ENCODE measurements at places on chromosomes 16 and 17. TPM values are rescaled to one million over a fixed set of nuclear protein-coding genes. Genes with fewer than 3 reads are reported as not detected.

DNA sequence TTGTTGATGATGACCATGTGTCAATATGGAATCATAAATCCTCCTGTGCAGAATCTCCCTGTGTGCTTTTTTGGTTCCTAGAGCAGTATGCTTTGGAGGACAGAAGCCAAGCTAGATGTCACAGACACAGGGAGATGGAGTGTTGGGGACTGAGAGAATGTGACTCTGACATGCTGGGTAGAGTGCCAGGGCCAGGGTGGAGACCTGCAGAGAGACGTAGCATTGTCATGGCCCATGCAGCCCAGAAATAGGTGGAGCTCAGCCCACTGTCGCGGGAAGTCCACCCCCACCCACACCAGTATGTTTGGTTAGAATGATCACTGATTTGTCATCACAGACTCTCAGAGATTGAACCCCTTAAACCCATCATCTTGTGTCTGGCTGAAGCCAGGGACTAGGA is 39.2 kb upstream of the ADCY7 start:
- DNase-seq, result no peak

- DNase-seq, result no peak
Measured at GRCh38 chr17:41722231-41722630, 10.1 kb downstream of the GAST start.

DNA sequence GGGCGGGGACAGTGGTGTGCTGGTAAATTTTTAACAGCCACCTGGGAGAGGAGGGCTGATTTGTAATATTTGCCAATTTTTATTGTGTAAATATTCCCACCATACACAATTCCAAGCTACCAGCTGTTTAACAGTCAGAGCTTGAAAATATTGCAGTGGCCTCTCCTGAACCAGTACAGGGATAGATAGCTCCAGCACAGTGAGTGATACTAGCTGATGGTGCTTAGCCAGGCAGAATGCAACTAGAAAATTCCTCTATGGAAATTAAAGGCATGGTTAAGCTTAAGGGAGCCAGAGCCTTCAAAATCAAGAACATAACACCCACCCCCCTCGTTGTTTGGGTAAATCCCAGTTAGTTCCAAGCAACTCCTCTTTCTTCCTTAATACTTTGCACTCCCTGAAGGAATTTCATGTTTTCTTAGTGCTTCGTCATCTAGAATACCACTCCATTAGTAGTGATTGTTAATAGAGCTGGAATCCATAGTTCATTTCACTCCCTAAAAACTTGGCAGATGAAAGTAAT is 96.6 kb downstream of the CYB561 start:
- DNase-seq, result no peak

DNA sequence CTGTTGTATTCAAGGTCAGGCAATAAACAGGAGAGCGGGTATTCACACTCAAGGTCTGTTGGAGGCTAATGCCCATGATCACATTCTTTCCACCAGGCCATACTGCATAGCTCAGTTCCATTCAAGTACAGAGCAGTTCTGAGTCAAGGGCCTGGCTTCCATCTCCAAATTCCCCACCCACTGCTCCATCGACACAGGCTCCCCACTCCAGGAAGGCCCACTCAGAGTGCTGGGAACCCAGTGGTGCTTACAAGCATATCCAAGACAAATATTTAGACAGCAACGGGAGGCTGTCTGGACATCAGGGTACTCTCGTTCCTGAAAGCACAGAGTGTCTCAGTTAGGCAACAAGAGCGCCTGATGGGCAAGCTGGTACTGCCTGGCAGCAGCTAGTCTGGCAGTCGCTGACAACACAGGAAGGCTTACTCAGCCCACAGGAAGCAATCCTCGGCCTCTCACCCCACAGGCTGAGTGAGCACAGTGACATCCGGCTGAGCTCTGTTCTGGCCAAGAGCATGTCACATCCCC is 40.9 kb downstream of the RFFL start:
- peak; percentile 71 for DNase-seq

GRCh38 chr17:38353668-38354067 is 2.0 kb downstream of the SOCS7 start:
- no peak for DNase-seq

GRCh38 chr16:11501632-11502031 is 85.1 kb downstream of the LITAF start:
- DNase-seq, result no peak

DNA sequence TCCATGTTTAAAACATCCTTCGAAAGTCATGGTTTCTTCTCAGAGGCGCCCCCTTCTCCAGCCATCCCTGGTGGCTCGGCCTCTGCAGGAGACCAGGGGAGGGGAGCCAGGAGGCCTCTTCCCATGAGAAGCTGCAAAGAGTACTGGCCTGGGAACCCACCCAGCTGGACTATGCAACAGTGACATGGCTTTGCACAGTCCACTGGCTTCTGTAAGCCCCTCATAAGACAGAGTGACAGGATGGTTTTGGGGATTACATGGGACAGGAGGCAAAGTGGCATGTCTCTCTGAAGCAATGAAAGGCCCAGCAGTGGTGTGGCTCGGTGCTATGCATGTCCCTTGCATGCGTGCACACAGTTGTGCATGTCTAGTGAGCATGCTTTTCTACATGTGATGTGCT is 99.5 kb downstream of the C16orf78 start:
- no peak for DNase-seq

DNA sequence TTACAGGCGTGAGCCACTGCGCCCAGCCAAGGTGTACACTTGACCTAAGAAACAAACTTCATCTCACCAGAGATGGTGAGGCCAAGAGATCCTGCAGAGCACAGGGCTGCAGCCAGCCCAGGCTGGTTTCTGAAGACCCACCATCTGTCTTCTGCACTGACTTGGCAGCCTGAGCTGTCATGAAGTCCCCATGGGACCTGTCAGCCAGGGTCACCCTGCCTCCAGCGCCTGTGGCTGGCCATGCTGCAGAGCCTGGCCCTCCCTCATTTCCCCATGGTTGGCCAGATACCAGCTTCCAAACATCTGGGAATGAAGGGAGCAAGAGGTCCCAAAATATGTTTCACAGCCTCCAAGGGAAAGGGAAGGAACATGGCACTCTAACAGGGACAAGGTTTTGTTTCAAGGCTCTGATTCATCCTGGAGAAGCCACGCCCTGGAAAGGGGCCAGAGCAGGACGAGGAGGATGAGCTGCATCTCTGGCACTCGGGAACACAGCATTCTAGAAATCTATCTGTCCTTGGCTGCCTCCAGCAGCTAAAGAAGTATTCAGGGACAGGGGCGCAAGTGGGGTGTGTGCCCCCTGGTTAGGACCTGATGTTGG is 45.3 kb downstream of the DDX19A start:
- no peak for DNase-seq

DNA sequence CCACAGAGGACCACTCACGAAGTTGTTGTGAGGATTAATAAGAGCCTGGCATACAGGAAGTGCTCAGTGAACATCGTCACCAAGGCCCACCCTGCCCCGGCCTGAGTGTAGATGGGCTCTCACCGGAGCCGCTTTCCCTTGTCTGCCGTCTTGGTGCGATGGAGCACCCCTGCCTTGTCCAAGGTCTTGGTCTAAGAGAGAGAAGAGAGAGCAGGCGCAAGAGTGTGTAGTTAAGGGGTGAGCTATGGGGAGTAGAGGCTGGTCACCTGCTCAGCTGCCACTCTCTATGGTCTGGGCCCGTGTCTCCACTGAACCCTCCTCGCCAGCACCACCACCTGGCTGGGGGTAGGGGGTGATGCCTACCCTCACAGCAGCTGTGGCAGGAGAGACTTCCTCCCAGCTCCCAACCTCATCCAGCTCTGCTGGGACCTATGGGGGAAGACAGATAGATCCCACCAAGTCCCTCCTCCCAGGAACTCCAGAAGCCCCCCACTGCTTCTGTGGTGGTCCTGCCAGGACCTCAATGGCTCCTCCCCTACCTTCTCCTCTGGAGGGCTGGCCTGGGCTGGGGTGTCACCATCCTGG is 28.7 kb downstream of the ARHGAP27 start:
- no peak for DNase-seq

GRCh38 chr17:27746881-27747280 is 53.4 kb downstream of the NOS2 start:
- no peak for DNase-seq

Gene MT2A
- 47.1 TPM for total RNA-seq

Gene PLLP
- total RNA-seq, result 1.8 TPM

Gene TMC8
- total RNA-seq, result 567 TPM

Gene SLFN5
- total RNA-seq, result 32.7 TPM

Gene ARMC5
- 8.5 TPM for total RNA-seq
